ENCODE measurements at places on chromosomes 16 and 17.
A peak's percentile ranks its signal among the peaks of the same experiment; 100 is the strongest.

GRCh38 chr16:50247123-50247905 lies 19.0 kb upstream of the ADCY7 start:
- H3K4me3 ChIP-seq = peak overlapping the region; percentile 81
- H3K27me3 ChIP-seq = peaks cover 24% of the 10 kb centered on the region
- no peaks in the 10 kb centered on the region for H3K36me3 ChIP-seq
- H3K27ac ChIP-seq = no peak overlapping the region

- no peaks in the 10 kb centered on the region for H3K4me1 ChIP-seq
- no peak overlapping the region for H3K27ac ChIP-seq
- no peak overlapping the region for H3K4me3 ChIP-seq
Measured at GRCh38 chr17:9987779-9988585, 82.9 kb upstream of the RCVRN start.

DNA sequence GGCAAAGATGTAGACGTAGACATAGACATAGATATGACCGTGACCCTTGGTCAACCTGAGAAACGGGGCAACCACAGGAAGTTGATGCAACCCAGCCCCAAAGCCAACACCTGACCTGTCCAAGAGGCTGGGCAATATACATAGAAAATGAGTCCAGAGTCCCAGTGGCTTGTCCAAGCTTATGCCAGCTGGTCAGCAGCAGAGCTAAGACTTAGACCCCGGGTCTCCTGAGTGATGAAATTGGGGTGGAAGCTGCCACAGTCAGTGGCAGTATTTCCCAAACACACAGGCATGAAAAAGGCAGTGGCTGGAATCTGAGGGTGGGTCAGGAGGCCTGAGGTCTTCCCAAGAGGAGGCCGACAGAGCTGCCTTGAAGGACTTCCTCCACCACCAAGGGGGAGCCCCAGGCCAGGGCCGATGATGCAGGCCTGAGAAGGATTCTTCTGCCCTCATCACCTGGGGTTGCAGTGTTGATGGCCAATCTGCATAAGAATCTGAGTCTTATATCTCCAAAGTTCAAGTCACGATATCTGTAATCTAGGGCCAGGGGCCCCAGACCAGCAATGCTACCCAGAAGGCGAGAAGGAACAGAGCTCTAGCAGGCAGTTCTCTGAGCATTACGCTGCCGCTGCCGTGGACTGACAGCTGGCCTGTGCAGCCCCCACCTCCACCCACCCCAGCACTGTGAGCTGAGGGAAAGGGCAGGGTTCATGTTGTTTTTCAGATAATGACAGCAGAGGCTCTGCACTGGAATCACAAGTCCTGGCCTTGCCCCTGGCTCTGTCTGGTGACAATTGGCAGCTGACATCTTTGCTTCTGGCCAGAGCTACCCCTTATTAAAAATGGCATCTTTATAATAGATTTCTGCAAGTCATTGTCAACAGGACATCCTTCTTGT lies 72.7 kb downstream of the GNAO1 start:
- peak; percentile 56 for DNase-seq
- no peak overlapping the region for H3K27ac ChIP-seq
- no peaks in the 10 kb centered on the region for H3K36me3 ChIP-seq
- peaks cover 5% of the 10 kb centered on the region for H3K27me3 ChIP-seq
- H3K4me1 ChIP-seq = peaks cover 63% of the 10 kb centered on the region

DNA sequence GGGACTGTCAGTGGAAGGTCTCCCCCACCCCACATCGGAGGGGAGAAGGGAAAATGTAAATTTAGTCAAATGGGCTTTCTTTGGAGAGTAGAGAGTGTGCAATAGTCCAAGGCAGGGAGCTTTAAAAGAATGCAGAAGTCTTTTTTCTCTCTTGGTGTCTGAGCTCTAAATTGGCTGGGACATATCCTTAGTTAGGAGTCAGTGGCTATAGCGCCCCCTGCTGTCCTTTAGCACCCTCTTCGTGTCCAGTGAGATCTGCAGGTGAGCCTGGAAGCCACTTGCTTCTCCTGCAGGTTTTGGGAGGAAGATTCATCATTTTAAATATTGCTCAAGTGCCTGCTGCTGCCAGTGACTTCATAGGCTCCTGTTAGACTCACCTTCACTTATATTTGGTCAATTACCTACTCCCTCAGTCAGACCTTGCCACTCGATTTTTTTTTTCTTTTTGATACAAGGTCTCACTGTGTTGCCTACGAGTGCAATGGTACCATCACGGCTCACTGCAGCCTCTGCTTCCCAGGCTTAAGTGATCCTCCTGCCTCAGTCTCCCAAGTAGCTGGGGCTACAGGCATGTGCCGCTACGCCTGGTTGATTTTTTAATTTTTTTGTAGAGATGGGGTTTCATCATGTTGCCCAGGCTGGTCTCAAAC lies 174.8 kb downstream of the PRKCB start:
- H3K4me1 ChIP-seq = no peaks in the 10 kb centered on the region
- no peak overlapping the region for H3K4me3 ChIP-seq
- peak; percentile 78 for DNase-seq
- H3K36me3 ChIP-seq = no peaks in the 10 kb centered on the region
- peaks cover 41% of the 10 kb centered on the region for H3K27me3 ChIP-seq

GRCh38 chr17:10392880-10393279 lies 20.1 kb upstream of the MYH13 start:
- no peak overlapping the region for H3K27ac ChIP-seq
- no peak overlapping the region for H3K4me3 ChIP-seq
- peaks cover 5% of the 10 kb centered on the region for H3K4me1 ChIP-seq
- no peaks in the 10 kb centered on the region for H3K36me3 ChIP-seq
- DNase-seq = no peak

DNA sequence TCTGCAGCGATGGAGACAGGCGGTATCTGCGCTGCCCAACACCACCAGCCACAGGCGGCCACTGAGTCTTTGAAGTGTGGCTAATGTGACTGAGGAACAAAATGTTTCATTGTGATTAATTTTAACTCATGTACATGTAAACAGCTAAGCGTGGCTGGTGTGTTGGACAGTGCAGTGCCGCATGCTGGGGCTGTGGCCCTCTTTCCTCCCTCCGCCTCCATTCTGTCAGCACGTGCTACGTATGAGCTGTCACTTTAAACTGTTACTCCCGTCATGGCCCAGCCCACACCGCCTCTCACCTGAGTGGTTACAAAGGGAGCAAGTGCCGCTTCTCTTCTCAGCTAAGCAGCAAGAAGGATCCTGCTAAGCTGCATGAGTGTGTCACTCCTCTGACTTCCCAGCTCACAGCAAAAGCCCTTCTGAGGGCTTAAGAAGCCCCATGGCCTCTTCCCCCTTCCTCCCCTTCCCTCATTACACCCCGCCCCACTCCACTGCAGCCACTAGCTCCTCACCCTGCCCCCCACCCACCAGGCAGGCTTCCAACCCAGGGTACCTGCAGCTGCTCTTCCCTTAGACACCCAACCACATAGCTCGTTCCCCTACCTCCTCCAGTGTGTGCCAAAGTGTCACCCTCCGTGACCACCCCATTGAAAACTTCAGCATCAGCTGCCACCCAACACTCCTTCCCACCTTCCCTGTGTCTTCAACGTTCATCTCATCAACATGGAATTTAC lies 15.0 kb downstream of the HASPIN start:
- H3K4me1 ChIP-seq = peaks cover 30% of the 10 kb centered on the region
- H3K27me3 ChIP-seq = peaks cover 21% of the 10 kb centered on the region
- peak overlapping the region; percentile 17 for H3K27ac ChIP-seq
- peak; percentile 27 for DNase-seq
- H3K36me3 ChIP-seq = no peaks in the 10 kb centered on the region
- H3K4me3 ChIP-seq = peak overlapping the region; percentile 71

- no peaks in the 10 kb centered on the region for H3K36me3 ChIP-seq
- H3K27ac ChIP-seq = no peak overlapping the region
- peaks cover 58% of the 10 kb centered on the region for H3K27me3 ChIP-seq
- H3K4me1 ChIP-seq = peaks cover 22% of the 10 kb centered on the region
- DNase-seq = no peak
- no peak overlapping the region for H3K4me3 ChIP-seq
Measured at GRCh38 chr17:21378553-21378952, 2.4 kb downstream of the KCNJ12 start.

DNA sequence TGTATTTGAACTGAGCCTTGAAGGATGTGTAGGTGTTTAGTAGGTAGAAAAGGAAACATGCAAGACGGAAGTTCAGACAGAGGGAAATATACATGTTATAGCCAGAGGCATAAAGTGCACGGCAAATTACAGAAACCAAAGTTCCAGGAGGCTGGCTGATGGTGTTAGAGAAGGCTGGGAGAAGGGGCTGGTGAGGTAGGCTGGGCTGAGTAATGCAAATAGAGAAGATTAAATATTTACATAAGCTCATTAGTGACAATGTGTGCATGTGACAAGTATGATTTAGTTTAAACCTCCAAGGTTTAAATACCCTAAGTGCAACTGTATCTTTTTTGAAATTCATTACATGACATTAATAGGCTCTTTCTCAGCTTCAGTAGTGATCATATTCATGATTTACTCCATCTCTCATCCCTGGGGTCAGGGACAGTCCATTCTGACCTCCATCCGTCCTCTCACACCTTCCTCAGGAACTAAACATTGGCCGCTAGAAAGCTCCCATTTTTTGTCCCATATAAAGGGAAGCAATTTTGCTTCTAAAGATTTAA lies 399.8 kb upstream of the SALL1 start:
- no peak overlapping the region for H3K27ac ChIP-seq
- peaks cover 73% of the 10 kb centered on the region for H3K4me1 ChIP-seq
- peaks cover 3% of the 10 kb centered on the region for H3K27me3 ChIP-seq
- no peak for DNase-seq
- peaks cover 4% of the 10 kb centered on the region for H3K36me3 ChIP-seq
- no peak overlapping the region for H3K4me3 ChIP-seq

GRCh38 chr17:5055543-5055942 lies 20.3 kb upstream of the SLC52A1 start:
- DNase-seq = no peak
- peaks cover 28% of the 10 kb centered on the region for H3K27me3 ChIP-seq
- no peak overlapping the region for H3K27ac ChIP-seq
- no peak overlapping the region for H3K4me3 ChIP-seq
- peaks cover 16% of the 10 kb centered on the region for H3K4me1 ChIP-seq
- no peaks in the 10 kb centered on the region for H3K36me3 ChIP-seq

DNA sequence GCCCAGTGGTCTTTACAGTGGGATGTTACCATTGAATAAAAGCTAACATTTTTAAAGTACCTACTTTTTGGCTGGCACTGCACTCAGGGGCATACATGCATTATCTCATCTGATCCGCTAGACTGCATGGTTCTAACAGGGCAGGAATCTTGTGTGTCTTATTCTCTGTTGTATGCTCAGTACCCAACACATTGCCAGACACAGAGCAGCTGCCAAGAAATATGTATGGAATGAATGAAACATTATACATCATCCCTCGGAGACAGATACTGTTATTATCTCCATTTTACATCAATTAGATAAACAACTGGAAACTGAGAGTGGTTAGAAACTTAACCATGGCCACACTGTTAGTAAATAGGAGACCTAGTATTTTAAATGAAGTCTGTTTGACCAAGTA lies 74.1 kb upstream of the CDH11 start:
- DNase-seq = no peak
- no peaks in the 10 kb centered on the region for H3K36me3 ChIP-seq
- H3K27ac ChIP-seq = no peak overlapping the region
- peaks cover 9% of the 10 kb centered on the region for H3K4me1 ChIP-seq
- no peaks in the 10 kb centered on the region for H3K27me3 ChIP-seq

All from nephron progenitor cell (in vitro differentiated cells).